HT1080 (cell line): ENCODE measurements at places on chromosomes 3 and 15.

DNA sequence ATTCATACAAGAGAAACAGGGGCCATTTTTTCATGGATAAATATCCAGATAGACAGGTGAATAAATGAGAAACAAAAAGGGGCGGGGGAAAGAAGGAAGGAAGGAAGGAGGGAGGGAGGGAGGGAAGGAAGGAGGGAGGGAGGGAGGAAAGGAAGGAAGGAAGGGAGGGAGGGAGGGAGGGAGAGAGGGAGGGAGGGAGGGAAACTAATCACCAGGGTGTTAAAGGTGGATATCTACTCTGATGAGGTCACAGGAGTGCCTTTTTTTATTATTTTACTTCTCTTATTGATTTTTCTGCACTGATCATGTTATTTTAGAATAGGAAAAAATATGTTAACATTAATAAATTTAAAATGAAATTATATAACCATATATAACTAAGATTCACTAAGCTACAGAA, 10.4 kb upstream of the VEPH1 start:
- no peak for DNase-seq

DNA sequence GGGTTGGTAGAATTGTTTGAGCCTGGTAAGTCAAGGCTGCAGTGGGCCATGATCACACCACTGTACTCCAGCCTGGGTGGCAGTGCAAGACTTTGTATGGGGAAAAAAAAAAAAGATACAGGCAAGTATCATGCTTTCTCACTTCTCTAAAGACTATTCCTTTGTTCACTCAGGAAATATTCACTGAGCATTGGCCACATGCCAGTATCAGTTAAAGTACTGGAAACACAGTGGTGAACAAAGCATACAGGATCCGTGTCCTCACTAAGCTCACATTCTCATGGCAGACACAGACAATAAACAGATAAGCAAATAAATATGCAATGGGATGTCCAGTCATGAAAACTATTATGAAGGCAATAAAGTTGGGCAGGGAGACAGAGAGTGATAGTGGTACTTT, 5.1 kb upstream of the MTHFS start:
- DNase-seq = no peak

GRCh38 chr3:185687271-185687878, 101.3 kb downstream of the SENP2 start:
- no peak for DNase-seq

GRCh38 chr3:187276397-187277128, 15.0 kb downstream of the MASP1 start:
- no peak for DNase-seq
